GOT3 (cell line): ENCODE measurements at places on chromosomes 2 and 18.

DNA sequence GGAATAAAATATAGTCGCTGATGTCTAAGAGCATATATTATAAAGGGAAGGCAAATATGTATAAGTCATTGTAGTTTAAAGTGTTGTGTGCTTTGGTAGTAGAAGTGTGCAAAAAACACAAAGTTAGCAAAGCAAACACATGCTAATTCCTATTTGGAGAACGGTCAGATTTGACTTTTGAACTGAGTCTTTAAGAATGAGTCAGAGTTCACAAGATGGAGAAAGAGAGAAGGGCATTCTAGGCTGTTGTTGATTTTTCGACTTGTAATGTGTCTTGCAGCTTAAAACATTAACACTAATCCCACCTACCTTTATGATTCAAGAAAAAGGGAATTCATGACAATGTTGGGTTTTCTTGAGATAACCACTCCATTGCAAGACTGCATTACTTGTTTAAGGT is 98.1 kb downstream of the CRIM1 start:
- DNase-seq = no peak

- no peak for DNase-seq
Observed at GRCh38 chr2:86809481-86810121, 18.9 kb upstream of the CD8A start.

- DNase-seq = no peak
Observed at GRCh38 chr2:152762202-152762601, 43.8 kb downstream of the ARL6IP6 start.

- DNase-seq = no peak
Observed at GRCh38 chr2:64114063-64114911, 29.9 kb downstream of the PELI1 start.

DNA sequence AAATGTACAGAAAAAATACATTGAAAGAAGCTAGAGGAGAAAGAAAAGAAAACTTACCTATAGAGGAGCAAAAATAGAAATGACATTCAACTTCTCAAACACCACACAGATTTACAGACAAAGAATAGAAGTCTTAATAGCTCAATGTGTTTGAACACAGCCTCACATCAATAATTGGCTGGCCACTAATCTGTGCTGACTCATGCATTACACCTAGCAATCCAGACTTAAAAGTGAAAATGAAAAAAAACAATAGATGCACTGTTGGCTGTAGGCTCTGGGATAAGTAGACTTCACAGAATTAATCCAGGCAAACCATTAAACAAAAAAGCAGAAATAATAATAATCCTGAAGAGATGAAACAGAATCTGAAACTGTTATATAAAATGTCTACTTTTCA is 961.3 kb upstream of the CELF4 start:
- no peak for DNase-seq

DNA sequence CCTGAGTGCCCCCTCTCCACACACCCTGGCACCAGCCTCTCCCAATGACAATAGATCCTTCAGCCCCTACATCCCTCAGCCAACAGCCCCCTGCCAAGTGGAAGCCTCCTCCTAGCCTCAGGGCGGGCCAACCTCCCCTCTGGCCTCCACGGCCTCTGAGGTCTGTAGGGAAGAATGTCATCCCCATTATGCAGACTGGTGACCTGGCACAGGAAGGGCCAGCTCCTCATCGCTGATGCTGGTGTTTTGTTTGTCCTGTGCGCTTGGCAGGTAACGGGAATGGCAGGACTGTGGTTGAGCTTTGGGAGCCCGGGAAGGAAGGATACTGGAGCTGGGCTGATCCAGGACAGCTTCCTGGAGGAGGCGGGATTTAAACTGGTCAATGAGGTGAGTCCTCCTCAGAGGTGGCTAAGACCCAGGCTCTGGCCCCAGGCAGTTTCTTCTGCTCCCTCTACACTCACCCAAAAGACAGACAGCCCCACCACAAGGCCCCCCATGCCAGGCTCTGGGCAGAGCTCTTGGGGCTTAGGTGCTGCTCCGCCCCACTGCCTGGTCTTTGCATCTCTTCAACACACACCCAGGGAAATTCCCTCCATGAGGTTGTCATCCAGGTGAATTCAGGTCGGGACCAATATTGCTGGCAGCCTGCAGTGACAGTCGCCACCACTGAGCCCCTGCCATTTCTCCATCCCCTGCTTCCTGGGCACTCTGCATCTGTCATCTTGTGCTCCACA is 75.2 kb upstream of the SMAD7 start:
- no peak for DNase-seq

- DNase-seq = no peak
Observed at GRCh38 chr18:10973567-10974203, 175.7 kb downstream of the PIEZO2 start.

DNA sequence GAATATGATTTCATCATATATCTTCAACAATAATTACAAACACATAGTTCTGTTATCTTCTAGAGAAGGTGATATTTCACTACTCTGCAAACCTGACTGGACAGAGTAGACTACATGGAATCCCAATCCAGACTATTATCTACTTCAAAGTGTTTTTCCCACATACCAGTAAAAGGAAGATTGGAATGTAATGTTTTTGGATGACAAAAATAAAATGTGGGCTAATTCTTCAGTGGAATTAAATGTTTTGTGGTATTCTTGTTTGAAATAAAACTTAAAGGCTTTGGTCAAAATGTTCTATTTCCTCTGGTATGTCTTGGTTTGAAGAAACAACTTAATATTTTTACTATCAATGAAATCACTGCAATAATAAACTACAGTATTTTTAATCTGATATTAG is 22.1 kb downstream of the COL5A2 start:
- DNase-seq = no peak

DNA sequence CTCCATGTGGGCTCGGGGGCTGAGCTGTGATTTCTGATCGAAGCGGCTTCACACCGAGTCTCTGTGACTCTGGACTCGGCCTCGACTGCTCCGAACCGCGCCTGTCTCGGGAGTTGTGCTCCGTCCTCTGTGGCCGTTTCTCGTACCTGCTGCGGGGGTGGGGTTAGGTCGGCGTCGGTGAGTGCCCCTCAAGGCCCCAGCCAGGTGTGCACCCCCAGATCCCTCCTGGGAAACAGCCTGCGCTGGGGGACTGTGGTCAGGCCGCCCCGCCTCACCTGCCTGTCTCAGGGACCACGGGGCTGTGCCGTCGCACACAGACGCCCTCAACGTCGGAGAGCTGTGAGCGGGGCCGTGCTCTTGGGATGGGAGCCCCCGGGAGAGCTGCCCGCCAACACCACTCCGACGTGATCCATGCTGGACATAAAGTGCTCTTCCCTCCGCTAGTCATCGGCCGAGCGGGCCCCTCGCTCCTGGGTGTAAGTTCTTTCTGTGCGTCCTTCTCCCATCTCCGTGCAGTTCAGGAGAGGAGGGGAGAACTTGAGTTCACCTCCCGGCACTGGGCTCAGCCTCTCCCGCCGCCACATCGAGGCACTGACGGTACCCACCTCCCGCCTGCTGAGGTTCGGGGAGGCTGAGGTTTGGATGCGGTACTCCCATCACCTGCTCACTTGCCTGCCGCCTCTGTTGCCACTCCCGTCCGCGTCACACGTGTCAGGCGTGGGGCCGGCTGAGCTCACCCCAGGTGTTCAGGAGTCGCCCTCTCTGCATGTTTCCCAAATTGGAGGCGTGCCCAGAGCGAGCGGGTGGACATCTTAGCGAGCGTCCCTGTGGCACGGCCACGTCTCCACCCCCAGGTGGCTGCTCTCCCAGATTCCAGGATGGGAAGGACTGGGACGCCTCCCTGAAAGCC is 55.7 kb downstream of the CTDP1 start:
- no peak for DNase-seq

- no peak for DNase-seq
Observed at GRCh38 chr18:32422978-32423740, 47.5 kb downstream of the GAREM1 start.

- DNase-seq = no peak
Observed at GRCh38 chr2:97764559-97765263, 51.3 kb downstream of the ZAP70 start.

DNA sequence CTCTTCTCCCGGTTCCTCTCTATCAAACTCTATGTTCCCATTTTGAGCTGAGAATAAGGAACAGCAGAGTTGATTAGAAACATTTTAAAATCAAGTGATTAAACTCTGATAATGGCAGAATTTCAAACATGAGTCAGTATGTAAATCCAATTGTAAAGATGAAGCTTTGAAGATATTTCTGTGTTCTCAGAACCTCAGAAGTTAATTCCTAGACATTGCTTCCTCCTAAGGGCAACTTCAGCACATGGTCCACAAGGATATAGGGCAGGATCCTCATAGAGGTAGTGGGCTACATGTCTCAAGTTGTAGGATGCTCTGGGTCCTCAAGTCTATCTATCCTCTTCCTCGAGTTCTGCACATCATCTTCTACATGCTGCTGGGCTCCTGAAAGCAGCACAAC is 46.3 kb downstream of the QPCT start:
- no peak for DNase-seq

- DNase-seq = no peak
Observed at GRCh38 chr2:26235089-26235488, 9.3 kb downstream of the HADHA start.

- DNase-seq = no peak
Observed at GRCh38 chr2:219126555-219126954, 34.1 kb downstream of the NHEJ1 start.
